ENCODE measurements at places on chromosomes 7 and 10.
A peak's percentile ranks its signal among the peaks of the same experiment; 100 is the strongest.

DNA sequence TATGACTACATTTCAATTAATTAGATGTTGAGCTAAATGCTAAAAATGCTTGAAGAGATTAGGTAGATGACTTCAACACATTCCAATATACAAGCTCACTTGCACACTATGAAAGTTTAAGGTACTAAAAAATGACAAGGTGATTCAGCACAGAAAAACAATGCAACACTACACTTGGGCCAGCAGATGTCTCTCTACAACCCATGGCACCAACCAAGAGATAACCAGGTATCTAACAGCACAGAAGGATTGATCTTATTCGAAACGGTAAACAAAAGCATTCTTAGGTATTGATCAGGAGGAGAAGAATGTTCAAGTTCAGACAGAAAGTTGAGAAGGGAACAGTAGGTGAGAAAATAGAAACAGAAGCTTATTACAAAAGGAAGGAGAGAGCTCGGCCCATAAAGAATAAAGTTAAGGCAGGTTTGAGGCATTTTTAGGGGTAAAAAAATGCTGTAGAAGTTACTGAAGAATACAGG is 248.2 kb upstream of the KLF14 start:
- no peak for DNase-seq

DNA sequence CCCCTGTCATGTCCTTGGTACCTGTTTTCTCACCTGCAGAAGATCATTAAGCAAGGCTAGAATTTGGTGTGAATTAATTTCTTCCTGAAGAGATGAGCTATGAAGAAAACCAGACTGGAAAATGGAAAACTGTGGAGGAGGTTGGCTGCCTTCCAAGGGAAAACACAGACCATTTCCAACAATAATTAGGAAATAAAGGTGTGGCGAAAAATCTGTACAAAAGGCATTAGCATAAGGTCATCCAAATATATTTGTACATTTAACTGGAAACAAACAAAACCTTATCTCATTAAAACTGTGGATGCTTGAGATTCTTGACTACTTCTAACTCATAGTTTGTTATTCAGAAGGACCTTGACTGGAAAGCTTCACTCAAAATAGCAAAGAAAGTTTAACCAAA is 1.7 kb downstream of the STN1 start:
- no peak for DNase-seq

DNA sequence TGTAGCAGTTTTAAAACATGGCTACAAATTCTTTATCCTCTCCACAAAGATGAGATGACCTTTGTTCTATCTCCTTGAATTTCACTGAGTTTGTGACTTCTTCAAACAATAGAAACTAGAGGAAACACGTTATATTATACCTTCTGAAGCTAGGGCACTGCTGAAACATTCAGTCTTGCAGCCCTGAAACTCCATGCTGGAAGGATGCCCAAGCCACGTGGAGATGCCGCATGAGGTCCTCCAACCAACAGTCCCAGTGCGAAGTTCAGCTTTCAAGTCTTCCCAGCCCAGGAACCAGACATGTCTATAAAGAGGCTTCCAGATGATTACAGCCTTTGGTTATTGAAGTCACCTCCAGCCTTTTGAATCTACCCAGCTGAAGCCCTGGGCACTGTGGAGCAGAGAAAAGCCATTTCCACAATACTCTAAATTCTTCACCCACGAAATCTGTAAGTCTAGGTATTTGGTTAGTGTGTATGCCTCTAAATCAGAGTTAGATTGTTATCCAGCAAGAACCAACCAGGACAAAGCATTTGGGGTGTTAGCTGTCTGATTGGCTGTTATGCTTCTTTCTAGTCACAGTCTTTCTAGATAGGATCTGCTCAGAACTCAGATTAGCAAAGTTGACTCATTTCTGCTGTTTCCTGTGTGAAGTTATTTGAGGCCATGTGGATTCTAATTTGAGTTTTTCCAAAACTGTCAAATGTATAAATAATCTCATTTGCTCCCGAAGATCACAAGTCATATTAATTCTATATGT is 186.5 kb upstream of the TMEM72 start:
- no peak for DNase-seq

GRCh38 chr7:38154278-38154677 is 23.8 kb upstream of the STARD3NL start:
- DNase-seq = no peak

DNA sequence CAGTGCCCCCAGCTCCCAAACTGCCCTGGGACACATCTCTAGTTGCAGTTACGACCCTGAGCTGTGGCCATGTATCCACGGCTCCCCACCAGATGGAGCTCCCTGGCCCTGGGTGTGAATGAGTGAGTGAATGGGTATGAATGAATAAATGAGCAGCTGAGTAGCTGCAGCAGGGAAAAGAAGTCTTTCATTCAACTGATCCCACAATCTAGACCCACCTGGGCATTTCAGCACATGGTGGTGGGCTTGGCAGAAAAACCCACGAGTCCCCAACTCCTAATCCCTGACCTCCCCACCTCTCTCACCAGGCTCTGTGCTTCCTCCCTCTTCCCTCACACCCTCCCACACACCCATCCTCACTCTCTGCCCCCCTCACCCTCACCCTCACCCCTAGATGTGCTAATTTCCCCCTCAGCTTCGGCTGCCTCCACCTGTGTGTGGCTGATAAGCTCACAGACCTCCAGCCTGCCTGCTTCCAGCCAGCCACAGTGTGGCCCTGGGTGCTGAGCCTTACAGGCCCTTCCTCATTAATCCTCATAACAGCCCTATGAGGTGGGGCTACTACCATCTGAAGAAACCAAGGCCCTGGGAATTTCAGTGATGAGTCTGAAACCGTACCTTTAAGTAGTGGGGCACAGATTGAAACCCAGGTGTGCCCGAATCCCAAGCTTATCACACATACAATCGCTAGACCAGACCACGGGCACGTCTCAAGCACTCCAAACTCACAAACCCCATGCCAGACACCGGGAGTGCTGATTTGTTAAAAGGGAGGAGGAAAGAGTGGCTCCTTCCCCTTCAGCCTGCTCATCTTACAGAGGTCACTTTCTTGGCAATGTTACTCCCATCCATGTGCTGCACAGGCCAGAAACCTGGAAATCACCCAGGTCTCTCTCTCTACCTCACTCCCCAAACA is 2.2 kb upstream of the ATP6V1F start:
- DNase-seq = no peak

DNA sequence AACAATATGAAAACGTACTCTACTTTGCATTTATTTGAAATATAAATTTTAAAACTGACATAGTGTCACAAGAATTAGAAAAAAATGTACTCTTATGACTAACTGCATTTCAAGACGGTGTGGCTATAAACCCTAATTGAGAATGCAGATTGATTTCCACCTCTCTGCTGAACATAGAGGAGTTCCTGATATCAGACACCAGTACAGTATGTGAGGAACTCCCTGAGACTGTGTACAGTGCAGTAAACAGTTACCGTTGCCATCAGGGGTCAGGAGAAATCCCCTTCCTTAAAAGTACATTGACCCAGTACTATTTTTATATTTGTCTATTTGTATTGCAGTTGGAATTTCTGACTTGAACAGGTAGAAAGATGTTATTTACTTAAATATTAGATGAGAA is 61.8 kb upstream of the DKK1 start:
- no peak for DNase-seq

DNA sequence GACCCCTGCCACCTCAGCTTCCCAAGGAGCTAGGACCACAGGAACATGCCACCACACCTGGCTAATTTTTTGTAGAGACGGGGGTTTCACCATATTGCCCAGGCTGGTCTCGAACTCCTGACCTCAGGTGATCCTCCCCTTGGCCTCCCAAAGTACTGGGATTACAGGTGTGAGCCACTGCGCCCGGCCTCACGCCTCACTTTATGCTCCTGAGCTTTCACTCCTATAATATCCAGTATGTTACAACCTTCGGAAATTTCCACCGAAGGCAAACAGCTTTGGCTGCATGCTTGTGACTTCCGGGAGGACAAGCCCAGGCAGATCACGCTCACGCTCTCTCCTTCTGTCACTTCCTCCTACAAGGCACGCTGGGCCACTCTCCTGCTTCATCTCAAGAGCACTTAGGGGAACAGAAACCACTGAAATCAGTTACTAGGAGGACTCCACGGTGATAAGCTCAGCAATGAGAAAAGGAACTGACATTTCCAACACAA is 4.4 kb upstream of the MAD1L1 start:
- DNase-seq = no peak

GRCh38 chr7:1432411-1433082 is 26.7 kb downstream of the MICALL2 start:
- peak; percentile 67 for DNase-seq

GRCh38 chr10:44361109-44361508 is 23.8 kb downstream of the CXCL12 start:
- DNase-seq = no peak

GRCh38 chr7:48388911-48389310 is 217.7 kb downstream of the ABCA13 start:
- no peak for DNase-seq
